CD4-positive, alpha-beta T cell treated with Interferon alpha-2 for 1 hour (primary cell): ENCODE measurements at places on chromosomes 12 and 14.

- DNase-seq = no peak
Measured at GRCh38 chr14:99521176-99522024, 40.2 kb downstream of the CCNK start.

DNA sequence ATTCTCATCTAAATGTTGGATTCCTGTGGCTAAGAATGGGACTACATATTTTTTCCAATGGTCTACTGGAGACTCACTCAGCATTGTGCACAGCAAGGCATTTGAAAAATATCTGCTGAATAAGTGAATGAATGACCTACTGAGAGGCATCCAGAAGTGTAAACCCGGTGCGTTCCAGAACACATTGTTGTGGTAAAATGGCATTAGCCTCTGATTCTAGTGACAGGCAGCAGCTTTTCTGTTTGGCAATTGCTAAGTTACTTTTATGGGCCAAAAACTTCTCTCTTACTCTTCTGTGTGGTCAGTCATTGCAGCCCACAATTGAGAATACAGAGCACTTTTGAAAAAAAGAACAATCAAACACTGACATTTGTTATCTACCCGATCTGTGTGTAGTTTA lies 36.5 kb downstream of the WIF1 start:
- no peak for DNase-seq

DNA sequence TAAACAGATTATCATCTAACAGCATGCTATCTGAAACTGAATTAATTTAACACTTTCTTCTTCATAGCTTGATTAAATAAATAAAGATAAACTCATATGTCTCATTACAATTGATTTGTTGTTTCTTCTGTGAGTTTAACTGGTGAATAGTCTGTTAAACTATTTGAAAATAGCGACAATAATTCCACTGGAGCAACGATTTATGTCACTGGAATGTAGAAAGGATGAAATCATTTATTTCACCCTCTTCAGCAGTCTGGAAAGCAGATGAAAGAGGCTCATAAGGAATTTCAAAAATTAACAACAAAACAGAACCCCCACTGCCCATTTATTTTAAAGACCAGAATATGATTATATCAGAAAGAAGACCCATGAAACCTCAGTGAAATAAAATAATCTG lies 1165.1 kb upstream of the USP15 start:
- DNase-seq = no peak

DNA sequence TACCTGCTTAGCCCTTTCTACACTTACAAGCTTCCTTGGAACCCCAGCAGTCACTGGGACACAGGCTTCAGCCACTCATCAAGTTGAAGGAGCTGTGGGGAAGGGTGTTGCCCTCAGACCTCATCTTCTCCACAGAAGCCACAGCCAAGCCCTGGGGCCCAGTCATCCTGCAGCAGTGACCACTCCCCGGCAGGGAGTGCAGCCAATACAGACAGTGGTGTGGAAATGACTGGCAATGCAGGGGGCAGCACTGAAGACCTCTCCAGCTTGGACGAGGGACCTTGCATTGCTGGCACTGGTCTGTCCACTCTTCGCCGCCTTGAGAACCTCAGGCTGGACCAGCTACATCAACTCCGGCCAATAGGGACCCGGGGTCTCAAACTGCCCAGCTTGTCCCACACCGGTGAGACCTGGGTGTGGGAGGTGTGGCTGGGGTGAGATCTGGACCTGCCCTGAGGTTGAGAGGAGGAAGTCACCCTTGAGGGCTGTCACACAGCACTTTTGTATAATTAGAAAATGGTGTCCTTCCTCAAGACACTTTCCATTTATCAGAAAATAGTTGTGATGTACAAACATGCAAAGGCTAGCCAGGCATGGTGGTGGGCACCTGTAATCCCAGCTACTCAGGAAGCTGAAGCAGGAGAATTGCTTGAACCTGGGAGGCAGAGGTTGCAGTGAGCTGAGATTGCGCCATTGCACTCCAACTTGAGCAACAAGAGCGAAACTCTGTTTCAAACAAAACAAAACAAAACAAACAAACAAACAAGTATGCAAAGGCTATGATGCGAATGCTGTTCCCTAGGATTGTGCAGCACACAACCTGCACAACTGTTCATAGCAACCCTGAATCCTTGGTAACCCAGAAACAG lies 9.9 kb downstream of the GLI1 start:
- no peak for DNase-seq

DNA sequence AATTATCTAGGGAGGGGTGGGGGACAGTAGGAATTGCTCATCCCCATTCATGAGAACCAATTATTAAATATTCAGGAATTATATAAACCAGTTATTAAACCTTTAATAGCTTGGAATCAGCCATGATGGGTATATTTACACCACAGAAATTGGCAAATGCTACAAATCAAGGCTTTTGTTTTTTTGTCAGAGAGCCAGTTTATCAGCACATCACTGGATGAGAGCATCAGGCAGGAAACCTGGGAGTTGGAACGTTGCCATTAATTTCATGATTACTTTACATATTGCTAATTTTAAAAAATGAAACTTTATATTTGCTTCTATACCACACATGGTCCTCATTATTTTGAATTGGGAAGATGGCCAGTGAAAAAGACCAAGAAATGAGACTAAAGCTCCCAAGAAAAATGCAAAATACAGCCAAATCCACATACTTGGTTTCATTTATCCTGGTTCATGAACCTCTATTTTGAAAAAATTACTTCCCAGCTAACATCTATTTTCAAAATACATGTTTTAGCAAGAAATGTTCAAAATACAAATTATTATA lies 48.4 kb downstream of the ATL1 start:
- no peak for DNase-seq
